Inflammatory macrophage treated with lipopolysaccharide for 1 hour (primary cell): ENCODE measurements at places on chromosomes 4 and X.

DNA sequence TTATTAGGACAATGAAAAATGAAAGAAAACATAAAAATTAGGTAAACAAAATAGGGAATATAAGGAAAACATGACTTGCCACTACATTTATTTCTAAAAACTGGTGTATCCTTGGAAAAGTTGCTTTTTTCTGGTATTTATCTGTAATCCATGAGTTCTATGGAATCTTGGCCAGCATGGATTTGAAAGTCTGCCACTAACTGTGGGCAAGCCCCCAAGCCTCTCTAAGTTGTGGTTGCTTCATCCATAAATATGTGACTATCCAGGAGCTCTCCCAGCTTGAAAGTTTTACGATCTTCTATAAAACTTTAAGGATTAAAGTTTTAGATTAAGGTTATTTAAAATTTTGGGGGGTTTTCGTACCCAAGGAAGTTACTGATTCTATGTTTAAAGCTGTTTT is 21.8 kb downstream of the RPS6KA3 start:
- DNase-seq = no peak

DNA sequence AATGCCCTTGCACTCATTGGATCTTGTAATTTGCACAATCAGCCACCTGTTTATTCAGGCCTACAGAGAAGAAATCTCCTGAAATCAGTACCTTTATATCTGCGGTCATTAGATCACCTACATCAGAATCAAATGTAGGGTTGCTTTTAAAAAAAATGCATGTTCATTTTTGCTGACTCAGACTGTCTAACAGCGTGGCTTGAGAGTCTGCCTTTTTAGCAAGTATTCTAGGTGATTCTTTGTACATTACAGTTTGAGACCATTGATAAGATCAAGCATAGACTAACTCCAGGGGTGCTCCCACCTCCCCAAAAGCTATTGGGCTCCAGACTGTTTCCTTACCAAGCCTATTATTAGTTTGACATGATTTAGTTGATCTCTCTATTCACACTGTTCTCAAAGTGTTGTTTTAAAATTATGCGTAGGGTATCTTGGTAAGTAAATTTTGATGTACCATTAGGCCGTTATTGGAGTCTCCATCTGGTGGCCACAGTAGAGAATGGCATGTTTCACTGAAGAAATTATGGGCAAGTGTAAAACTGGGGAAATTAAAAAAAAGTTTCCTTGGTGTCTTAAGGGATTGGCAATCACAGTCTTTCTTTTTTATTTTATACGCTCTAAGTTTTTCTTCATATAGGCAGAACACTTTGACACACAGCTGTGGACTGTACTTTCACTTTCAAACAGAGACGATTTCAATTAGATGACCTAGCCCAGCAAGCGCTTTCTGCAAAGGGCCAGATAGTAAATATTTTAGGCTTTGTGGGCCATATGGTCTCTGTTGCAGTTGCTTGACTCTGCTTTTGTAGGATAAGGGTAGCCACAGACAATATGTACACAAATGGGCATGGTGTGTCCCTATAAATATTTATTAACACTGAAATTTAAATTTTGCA is 33.7 kb upstream of the MSL3 start:
- peak; percentile 2 for DNase-seq

DNA sequence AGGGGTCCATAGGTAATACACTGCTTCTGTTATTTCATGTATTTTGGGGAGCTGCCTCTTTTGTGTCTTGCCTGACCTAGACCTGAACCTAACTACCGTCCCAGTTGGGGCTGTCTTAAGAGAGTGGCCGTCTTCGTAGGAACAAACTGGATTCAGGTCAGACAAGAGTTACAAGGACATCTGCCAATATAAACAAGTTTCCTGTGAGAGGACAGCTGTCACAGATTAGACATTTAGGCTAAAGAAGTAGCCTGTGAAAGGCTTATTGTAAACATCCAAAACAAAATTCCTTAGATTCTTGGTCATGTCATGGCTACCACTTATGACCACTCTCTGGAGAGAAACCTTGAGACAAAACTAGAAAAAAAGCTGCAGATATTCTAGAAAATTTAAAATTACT is 797.6 kb upstream of the AADAT start:
- DNase-seq = no peak

DNA sequence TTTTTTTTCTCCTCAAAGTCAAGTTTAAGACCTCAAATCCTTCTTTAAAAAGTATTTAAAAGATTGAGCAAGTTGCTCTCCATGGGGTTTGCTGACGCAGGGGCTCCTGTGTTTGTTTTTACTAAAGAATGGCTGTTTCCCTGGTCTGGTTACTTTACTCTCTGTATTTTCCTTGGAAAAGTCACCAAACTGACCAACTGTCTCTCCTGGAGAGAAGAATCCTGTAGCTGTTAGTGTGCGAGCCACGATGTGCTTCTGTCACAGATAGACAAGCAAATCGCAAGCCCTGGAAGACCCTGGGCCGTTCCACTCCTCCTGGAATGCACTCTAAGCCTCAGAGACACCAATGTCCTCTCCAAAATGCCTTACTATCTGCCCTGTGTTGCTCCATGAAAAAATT is 212.1 kb downstream of the CHIC2 start:
- no peak for DNase-seq

- DNase-seq = no peak
Measured at GRCh38 chr4:7168106-7168505, 24.2 kb upstream of the SORCS2 start.

- peak; percentile 73 for DNase-seq
Measured at GRCh38 chrX:21990832-21991231, 41.3 kb upstream of the PHEX start.

- DNase-seq = no peak
Measured at GRCh38 chr4:59571805-59572430, 1628.2 kb upstream of the ADGRL3 start.

DNA sequence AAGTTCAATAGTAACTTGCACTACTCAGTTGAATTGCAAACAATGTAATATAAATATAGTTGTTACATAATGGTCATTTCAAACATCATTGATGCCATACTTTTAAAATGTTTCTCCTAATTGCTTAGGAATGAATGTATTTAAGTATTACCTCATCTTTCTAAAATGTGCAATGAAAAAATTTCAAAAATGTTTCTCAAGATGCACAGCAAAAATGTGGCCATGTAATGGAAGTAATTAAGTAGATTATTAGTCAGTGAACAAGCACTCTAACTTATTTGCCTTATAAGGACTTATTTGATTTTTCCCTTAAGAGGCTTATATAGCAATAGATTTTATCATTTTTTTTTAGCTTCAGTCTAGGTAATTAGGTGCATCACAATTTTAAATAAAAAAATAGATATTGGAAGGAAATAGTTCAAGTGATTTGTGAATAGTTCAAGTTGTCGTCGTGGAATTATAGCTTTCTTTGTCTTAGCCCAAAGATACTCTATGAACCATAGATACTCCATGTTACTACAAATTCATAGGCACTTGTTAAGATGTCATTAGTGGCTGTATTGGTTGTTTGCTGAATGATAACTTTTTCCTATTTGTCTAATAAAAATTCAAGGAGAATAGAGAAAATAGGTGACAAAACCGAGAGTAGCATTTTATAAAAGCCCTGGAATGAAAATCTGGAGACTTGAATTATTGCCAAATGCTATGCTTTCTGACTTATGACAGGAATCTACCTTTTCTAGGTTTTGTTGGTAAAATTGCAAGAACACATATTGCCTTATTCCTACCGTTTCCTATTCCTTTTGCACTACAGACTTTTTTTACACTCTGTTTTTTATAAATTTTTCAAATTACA is 118.5 kb downstream of the TLL1 start:
- no peak for DNase-seq

GRCh38 chr4:171025343-171025742 is 787.9 kb upstream of the GALNTL6 start:
- no peak for DNase-seq

DNA sequence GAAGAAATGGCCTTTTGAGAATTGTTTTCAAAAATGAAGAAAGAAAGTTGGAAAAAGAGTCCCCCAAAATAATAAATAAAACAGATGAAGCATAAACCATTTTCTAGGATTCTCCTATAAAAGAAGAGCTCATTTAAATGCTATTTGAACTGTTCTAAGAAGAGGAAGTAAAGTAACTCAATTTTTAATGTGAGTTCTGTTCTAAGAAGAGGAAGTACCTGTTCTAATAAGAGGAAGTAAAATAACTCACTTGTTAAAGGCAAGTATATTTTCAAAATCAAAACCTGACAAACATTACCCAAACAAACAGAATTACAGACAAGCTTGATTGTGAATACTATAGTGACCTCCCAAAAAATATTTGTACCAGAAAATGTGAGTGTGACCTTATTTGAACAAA is 1326.3 kb downstream of the C4orf33 start:
- DNase-seq = no peak

GRCh38 chrX:70973221-70973620 is 42.3 kb upstream of the SLC7A3 start:
- no peak for DNase-seq

GRCh38 chr4:124990398-124990797 is 277.9 kb upstream of the ANKRD50 start:
- no peak for DNase-seq

DNA sequence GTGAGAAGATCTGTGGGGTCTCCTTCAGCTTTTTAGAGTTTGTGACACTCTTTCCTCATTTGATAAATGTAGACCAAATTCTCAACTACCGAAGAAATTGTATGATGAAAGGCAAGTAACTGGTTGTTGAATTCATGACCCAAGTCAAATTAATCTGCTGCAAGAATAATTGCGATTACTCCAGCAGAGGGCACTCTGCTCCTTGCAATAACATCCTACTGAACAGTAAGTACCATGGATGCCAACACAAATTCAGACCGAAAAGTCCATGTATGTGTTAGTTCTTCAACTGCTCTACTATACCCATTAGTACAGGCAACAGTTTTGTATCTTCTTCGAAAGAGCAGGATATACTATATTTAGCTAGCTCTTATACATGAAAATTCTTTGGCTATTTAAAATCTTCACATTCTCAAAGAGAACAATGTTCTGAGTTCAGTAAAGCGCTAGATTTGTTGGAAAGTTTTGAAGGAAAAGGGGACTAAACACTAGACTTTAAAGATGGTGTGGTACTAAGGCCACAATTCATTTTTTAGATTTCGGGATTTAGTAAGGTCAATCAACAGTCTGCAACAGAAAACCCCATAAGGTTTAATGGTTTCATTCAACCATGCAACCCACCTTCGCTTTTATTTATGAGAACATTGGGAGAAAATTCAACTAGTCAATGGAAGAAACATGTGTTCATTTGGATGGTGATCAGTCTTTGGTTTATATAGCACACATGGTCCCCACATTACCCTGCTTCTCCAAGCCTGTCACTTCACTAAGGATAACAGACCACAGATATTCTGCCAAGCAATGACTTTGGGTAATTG is 105.4 kb upstream of the TBC1D9 start:
- DNase-seq = peak; percentile 42

GRCh38 chr4:33427676-33428075 is 2707.5 kb downstream of the PCDH7 start:
- no peak for DNase-seq

DNA sequence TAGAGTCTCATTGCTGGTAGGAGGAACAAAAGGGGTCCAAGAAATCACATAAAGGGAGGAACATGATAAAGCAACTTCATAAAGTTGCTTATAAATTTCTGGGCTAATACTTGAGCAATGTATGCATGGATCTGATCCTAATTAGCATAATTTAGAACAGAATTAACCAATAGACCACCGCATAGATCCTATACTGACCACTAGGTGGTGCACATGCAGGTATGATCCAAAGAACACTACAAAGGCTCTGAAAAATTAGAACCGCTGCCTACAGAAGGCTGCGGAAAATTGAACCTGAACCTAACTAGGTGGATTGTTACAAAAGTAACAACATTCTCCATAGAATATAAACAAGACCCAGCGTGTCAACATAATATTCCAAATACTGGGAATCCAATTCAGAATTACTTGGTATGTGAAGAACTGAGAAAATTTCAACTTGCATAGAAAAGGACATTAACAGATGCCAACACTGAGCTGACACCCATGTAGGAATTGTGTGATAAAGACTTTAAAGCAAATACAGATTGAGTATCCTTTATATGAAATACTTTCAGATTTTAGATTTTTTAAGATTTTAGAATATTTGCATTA is 23.3 kb downstream of the BRCC3 start:
- no peak for DNase-seq

- DNase-seq = no peak
Measured at GRCh38 chr4:106471151-106471550, 102.6 kb upstream of the GIMD1 start.

- no peak for DNase-seq
Measured at GRCh38 chr4:100314057-100314456, 123.8 kb upstream of the DDIT4L start.

- DNase-seq = no peak
Measured at GRCh38 chr4:184950926-184951325, 67.4 kb upstream of the HELT start.

GRCh38 chrX:131617182-131617581 is 73.3 kb downstream of the OR13H1 start:
- no peak for DNase-seq

GRCh38 chr4:7327341-7327885 is 107.3 kb downstream of the PSAPL1 start:
- no peak for DNase-seq

DNA sequence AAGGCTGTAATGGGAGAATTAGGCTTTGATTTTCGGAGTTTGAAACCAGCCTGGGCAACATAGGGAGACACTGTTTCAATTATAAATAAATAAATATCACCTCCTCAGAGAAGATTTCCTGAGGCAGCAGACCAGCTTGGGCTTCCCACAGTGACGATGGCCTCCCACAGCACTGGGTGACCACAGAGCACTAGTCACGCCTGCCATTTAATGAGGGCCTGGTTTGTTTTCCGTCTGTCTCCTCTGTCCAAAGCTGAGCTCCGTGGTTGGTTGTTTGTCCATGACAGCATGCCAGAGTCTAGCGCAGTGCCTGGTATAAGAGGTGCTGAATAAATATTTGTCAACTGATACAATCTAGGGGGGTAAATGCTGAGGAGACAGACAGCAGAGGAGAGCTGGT is 10.4 kb upstream of the PDGFRA start:
- DNase-seq = no peak
